ENCODE measurements at places on chromosomes 16 and 17.
A peak's percentile ranks its signal among the peaks of the same experiment; 100 is the strongest.

GRCh38 chr16:69273009-69273408 lies 38.1 kb upstream of the VPS4A start:
- DNase-seq = no peak

DNA sequence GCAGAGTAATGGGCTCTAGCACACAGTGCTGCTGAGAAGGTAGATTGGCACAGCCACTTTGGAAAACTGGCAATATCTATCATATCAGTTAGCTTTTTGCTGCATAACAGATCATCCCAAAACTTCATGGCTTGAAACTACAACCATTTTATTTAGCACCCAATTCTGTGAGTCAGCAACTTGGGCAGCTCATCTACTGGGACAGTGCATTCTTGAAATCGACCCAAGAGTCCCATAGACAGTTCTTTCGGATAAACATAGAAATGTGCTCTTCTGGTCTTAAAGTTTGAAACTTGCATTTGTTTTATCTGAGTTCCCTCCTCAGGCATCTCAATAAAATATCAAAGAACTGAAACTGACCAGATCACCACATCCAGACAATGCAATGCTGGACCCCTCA lies 76.7 kb downstream of the CEP112 start:
- no peak for DNase-seq

DNA sequence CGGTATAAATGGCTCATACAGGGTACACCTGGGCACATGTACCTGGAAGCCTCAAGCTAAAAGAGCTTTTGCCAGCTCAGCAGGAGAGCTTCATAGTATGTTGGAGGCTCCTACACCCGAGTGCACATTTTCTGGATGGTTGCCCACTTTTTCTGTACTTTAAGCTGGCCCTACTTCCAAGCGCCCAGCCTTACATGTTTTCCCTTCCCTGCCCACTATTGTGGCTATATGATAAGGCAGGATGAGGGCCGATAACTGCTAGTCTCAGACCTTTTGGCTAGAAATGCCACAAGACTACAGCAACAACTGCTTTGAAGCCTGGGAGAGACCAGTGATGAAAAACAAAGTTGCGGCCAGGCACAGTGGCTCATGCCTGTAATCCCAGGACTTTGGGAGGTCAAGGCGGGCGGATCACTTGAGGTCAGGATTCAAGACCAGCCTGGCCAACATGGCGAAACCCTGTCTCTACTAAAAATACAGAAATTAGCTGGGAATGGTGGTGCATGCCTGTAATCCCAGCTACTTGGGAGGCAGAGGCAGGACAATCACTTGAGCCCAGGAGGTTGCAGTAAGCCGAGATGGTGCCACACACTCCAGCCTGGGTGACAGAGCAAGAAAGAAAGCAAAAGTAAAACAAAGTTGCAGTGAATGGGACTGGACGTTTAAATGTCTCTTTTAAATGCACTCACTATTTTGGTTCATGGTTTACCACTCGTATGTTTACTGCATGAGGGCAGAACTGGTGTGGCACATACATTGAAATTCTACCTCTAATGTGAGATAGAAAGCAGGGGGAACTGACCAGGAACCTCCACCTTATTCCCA lies 14.2 kb upstream of the MARCHF10 start:
- DNase-seq = no peak

DNA sequence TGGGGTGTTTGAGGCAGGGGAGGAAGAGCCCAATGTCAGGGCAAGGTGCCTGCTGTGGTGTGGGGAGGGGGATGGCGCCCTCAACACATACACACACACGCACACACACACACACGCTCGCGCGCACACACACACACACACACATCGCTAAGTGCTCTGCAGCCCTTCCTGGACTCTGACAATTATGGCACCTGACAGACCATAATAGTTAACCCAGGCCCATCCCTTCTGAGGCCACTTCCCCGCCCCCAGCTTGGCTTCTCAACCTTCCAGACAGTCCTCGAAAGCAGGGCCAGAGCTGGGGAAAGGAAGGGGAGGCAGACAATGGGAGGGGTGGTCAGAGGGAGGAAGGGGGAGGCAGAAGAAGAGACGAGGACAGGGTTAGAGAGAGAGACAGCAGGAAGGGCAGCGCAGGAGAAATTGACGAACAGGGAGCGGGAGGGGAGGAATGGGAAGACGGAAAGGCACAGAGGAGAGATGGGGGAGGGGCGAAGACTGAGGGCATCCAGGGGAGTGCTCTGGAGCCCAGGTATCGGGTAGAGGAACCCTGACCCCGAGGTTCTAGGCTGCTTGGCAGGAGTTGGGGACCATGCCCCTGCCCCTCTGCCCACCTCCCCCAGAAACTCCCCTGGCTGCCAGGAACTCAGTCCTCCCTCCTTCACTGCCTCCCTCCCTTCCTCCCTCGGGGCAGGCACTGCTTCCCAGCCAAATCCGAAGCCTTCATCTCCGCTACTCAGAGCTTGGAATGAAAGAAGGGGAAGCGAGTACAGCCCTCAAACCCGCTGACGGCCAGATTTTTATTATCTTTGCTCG lies 4.0 kb downstream of the SRCIN1 start:
- DNase-seq = peak; percentile 66

GRCh38 chr16:81755915-81756614 lies 23.0 kb upstream of the PLCG2 start:
- no peak for DNase-seq

- no peak for DNase-seq
Measured at GRCh38 chr17:74118504-74118903, 85.0 kb upstream of the RPL38 start.

DNA sequence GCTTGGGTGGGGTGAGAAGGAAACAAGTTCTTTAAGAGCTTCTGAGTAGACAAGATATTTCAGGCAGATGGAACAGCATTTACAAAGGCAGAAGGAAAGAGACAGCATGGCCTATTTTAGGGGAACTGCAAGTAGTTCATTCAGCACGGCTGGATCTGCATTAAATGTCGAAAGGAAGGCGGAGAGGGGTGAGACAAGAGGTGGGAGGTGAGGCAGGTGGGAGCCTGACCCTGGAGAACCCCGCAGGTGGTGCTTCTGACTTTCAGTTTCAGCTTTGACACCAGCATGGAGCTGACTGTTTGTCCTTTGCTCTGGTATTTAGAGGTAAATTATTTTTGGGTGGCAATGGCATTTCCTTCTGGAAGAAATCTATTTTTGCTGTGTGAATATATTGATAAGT lies 194.8 kb downstream of the HS3ST4 start:
- no peak for DNase-seq

GRCh38 chr16:12453832-12454231 lies 349.9 kb downstream of the CPPED1 start:
- no peak for DNase-seq

- DNase-seq = peak; percentile 25
Measured at GRCh38 chr17:72176516-72176851, 55.7 kb downstream of the SOX9 start.

GRCh38 chr16:67100569-67101310 lies 9.0 kb upstream of the PHAF1 start:
- no peak for DNase-seq

GRCh38 chr16:47311738-47312505 lies 148.9 kb downstream of the ITFG1 start:
- DNase-seq = peak; percentile 2

- no peak for DNase-seq
Measured at GRCh38 chr16:70402916-70403659, 35.8 kb downstream of the ST3GAL2 start.

- no peak for DNase-seq
Measured at GRCh38 chr17:31724026-31724425, 135.0 kb downstream of the COPRS start.

DNA sequence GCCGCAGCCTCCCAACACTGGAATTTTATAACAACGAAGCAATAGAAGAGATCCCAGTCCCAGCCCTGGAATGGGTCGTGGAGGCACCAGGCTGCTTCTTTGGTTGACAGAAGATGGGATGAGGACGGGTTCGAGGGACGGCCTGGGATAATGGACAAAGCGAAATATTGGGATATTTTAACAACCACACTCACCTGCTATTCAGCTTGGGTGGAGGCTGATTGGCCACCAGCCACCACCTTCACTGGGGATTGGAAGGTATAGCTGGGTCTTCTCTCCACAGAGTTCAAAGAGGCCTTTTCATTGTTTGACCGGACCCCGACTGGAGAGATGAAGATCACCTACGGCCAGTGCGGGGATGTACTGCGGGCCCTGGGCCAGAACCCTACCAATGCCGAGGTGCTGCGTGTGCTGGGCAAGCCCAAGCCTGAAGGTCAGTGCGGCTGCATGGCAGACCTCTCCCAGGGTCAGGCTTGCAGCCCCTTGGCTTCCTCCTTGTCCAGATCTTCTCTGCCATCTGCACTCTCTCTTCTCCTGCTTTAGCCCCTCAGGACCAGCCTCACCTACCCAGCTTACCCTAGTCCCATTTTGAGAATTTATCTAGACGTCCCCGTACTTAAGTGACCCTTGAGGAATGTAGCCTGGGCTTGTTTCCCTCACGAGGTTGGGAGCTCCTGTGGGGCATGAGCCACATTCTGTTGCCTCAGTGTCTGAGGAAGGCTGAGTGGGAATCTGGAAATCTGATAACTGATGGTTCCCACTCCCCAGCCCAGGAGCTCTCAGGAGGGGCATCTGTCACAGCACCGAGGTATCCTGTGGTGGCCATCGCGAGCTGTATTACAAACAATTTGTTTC lies 10.7 kb downstream of the MYL4 start:
- no peak for DNase-seq

- DNase-seq = no peak
Measured at GRCh38 chr17:10738521-10739258, 8.9 kb upstream of the TMEM220 start.

GRCh38 chr16:24935336-24935735 lies 79.8 kb downstream of the ARHGAP17 start:
- no peak for DNase-seq

DNA sequence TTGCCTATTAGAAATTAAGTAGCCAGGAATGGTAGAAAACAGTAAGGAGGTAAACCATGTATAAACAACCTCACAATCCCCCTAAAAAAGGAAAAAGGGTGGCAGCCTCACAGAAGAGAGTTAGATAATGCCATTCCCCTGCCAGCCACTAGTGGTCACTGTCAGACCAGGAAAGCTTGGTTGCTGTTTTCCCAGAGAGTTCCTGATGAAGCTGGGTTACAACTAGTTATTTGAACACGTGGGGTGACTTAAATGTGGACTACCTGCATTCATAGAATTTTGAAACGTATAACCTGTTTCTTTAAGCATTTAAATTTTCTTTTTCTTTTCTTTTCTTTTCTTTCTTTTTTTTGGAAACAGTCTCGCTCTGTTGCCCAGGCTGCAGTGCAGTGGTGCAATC lies 5.8 kb downstream of the GPRC5C start:
- DNase-seq = no peak

DNA sequence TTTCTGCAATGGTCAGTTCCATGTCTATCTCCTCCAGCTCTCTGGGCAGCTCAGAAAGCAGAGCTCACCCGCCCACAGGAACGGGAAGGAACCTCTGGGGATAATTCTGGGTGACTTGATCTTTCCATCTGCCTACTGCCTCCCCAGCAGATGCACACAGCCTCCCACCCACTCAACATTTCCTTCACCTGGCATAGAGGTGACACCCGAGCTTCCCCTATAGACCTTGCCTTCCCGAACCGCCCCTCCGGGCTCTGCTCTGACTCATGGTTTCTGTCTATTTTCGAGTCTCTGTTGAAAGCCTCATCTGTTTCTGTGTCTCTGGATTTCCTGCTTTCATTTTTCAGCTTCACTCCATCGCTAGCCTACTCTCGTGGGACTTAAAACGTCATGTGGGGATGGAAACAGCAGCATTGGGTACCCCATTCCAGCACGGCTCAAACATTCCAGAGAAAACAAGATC lies 11.4 kb downstream of the GGA3 start:
- DNase-seq = no peak

DNA sequence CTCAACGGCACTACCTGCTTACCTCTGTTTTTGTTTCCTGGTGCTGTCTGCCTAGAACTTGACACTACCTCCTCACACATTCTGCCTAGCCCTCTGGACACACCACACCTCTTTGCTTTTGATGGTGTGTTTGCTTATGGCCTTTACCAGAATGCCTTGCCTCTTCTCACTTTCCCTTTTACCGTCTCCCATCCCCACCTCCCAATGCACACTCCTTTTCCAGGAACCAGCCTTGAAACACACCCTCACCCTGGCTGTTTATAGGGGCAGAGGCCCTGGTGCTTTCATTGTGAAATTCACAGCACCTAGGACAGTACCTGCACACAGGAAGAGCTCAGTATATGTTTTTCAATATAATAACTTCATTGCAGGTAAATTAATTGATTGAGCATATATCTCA lies 56.2 kb downstream of the MAP2K6 start:
- no peak for DNase-seq

- peak; percentile 76 for DNase-seq
Measured at GRCh38 chr17:81481073-81481799, 31.4 kb downstream of the ACTG1 start.

DNA sequence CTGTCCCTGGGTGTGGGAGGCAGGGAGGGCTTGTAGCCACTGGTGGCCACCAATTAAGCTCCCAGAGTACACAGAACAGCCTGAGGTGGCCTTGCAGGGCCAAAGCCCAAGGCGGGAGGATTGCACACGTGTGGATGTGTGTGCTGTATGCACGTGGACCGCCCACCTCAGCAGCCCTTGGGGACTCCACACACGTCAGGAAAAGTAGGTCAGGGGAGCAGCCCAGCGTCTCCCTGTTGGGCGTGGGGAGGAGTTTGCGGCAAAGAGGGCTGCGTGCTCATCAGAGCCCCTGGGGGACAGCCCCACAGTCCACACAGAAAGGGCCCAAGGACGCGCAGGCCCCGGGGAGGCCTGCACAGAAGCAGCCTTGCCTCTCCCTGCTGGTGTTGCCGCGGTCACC lies 19.6 kb downstream of the SBK1 start:
- DNase-seq = no peak

DNA sequence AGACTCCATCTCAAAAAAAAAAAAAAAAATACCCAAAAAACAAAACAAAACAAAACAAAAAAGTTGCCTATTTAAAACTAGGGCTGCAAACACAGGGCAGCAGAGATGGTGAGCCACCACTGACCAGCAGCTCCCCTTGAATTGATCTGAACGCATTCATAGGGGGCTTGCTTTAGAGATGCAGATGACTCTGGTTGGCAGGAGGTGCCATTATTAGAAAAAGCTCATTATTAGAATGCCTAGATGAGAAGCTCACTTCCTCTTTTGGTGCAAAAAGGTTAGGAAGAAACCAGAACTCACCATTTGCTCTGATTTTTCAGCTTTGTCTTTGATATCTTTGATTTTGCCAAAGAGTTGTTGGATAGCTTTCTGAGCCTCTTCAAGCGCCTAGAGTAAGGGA lies 53.1 kb downstream of the VPS53 start:
- no peak for DNase-seq

- DNase-seq = no peak
Measured at GRCh38 chr16:3022684-3023414, 893 bp downstream of the HCFC1R1 start.

DNA sequence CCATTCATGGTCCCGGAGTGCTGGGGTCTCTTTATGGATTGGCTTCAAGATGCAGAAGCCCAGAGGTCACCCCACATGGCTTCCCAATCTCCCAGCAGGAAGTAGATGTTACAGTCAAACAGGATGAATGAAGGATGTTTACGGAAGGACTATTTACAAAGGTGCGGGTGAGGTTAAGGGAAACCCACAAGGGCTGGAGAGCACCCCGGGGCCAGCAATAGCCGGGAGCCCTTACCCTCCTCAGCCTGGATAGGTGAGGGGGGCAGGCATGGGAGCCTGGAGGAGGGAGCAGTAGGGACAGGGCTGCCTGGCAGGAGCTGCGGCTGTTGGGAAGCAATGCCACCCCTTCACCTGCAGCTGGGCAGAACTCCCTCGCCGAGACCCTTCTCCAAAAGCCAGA lies 24.5 kb upstream of the CACNG1 start:
- no peak for DNase-seq

- DNase-seq = no peak
Measured at GRCh38 chr17:834136-834535, 52.0 kb downstream of the MRM3 start.

- peak; percentile 52 for DNase-seq
Measured at GRCh38 chr17:27879987-27880608, 13.1 kb downstream of the LYRM9 start.

Data from NCI-H1105 (cell line).